ENCODE measurements at places on chromosomes 12 and 14.

GRCh38 chr12:98870504-98870903, 225.4 kb downstream of the APAF1 start:
- DNase-seq: no peak

GRCh38 chr14:71206766-71207371, 299.6 kb downstream of the PCNX1 start:
- DNase-seq: peak; percentile 56

DNA sequence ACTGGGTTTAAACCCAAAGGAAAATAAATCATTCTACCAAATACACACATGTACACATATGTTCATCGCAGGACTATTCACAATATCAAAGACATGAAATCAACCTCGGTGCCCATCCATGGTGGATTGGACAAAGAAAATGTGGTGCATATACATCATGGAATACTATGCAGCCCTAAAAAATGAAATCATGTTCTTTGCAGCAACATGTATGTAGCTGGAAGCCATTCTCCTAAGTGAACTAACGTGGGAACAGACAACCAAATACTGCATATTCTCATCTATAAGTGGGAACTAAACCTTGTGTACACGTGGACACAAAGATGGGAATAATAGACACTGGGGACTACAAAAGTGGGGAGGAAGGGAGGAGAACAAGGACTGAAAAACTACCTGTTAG, 96.6 kb downstream of the LMNTD1 start:
- no peak for DNase-seq

DNA sequence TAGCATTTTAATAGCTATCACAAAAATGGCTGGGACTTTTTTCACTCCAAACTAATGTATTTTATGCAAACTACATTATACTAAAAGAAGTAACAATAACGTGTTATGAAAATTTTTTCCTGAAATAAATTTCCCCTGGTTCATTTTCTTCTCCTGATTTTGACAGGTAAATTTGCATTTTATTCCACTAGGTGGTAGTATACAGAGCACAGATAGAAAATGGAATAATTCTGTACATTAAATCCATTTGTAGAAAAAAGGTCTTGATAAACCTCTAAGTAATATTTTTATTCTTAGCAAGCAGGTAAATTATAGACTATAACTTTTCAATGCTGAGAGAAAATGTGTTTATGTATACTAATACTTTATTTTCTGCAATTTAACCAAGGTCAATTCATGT, 96.5 kb downstream of the BCAT1 start:
- no peak for DNase-seq

DNA sequence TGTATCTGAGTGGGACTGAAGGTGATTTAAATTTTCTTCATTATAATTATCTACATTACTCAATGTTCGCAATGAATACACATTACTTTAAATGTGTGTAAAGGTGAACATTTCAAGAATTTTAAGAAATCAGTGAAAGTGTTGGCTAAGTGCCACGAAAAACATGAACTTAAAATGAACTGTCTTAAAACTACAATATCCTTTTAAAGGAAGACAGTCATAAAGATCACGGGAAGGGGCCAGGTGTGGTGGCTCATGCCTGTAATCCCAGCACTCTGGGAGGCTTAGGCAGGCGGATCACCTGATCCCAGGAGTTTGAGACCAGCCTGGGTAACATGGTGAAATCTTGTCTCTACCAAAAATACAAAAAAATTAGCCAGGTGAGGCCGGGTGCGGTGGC, 11.2 kb downstream of the MOK start:
- DNase-seq: no peak

DNA sequence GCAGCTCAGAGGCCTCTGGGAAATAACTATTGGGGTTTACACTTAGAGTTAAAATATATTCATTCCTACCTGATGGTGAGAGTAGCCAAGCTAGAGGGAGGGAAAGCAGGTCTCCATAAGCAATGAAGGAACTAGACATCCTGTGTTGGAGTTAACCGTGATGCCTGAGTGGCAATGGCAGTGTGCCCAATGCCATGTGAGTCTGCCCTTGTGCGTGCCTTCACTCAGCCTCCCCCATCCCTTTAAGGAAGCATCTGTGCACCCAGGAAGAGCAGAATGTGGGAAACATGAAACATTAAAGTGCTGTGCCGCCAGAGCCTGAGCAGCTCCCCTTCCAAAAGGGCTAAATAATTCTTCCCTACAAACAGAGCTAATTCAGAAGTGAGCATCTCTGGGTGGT, 76.3 kb downstream of the COX16 start:
- DNase-seq: no peak

- no peak for DNase-seq
Measured at GRCh38 chr12:97127061-97127460, 220.0 kb downstream of the NEDD1 start.

DNA sequence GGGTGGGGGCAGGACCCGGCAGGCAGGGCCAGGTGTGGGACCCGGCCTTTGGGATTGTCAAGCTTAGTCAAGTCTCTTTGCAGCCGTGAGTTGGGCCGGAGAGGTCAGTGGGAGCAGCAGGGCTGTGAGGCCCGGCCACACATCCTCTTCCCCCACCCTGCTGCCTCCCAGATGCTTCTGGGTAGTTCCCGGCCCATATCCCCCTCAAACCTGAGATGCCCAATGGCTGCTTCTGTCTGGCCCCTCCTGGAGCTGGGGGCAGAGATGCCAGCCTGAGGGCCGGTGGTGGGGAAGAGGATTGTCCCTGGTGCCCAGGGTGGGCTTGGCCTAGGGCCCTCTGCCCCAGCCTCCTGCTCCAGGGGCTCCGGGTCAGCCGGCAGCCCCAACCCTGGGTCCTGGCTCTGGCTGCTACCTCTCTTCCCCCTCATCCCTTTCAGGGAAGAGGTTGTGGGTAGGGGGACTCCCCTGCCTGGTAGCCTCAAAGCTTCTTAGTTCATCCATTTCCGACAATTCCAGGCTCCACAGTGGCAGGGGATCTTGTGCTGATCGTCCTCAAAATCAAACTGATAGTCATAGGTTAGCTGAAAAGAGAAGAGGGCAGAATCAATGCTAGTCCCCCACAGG, 2.8 kb upstream of the PRKAG1 start:
- no peak for DNase-seq

- no peak for DNase-seq
Measured at GRCh38 chr12:77062846-77063461, 2.4 kb downstream of the E2F7 start.

DNA sequence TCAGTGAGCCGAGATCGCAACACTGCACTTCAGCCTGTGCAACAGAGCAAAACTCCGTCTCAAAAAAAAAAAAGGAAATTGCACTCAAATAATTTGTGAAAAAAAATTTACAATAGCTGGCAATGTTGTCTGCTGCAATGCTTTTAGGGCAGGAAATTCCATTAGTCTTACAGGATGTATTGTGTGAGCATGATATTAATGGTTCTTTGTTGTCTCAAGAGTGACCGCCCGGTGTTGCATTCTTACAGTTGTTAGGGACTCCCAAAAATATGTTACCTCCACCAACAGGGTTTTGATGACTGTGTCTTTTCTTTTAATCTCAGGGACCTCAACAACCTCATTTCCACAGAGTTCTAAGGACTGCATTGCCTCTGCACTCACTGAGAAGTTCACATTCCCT, 44.8 kb downstream of the PZP start:
- no peak for DNase-seq

GRCh38 chr12:117030187-117030900, 68.9 kb downstream of the TESC start:
- no peak for DNase-seq

DNA sequence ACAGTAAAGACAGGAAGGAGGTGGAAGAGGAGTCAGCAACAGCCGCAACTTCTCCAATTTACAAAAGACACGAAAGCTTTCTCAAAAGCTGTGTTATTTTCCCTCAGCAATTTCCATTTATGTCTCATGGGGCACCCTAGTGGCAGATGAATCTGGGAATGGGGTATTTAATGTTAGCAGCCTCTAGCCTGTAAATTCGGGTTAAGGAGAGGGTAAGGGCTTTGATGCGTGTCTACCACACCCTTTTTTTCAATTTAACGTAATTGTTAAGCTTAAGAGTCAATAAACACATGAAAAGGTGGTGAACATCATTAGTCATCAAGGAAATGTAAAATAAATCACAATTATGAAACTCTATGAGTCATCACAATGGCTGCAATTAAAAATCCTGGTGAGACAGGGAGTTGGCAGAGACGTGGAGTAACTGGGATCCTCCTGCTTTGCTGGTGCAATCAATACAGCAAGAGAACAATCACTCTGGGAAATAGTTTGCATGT, 986.4 kb downstream of the AACS start:
- DNase-seq: no peak

DNA sequence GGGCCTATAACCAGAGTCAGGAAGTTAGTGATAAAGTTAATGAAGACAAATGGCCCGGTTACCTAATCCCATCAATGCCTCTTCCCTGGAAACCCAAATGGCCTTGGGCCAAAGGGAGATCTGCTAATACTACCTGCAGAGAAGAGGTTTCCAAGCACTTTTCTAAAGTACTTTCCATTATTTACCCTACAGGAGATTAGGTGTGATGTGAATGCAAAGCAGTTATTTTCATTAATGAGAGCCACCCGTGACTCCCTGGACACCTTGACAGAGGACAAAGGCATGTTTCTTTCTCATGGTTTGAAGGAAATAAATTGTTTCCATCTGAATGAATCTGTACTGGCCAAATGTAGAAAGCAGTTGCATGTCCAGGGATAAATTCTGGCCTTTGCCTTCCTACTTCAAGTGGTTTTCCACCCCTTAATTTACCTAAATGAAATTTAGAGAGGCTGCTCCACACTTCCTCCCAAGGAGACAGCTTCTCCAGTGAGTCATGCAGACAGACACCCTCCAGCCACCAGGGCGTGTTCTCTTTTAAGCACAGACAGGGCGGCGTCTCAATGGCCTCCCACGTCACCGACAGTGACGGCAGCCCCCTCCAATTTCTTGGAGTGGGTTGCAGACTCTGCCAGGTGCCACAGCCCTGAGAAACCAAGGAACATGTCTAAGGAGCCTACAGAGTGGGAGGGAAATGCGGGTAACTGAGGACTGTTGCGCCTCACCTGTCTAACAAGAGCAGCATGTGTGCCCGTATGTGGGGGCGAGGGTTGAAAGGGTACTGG, 43.9 kb upstream of the GNPNAT1 start:
- no peak for DNase-seq

DNA sequence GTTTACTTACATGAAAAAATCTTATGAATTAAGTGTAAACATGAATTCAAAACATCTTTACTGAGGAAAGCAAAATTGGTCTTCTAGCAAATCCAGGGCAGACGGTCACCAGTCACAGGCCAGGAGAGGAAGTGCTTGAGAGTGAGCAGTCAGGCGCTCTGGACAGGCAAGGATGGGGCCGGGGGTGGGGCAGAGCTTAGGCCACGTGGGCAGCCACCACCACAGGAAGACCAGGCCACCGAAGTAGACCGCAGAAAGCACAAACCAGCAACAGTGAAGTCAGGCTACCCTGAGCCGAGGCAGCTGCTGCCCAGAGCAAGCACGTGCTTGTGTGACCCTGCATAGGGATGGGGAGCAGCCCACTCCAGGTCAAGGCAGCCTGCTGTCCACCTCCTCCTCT, 33.5 kb downstream of the SLC6A12 start:
- DNase-seq: no peak

DNA sequence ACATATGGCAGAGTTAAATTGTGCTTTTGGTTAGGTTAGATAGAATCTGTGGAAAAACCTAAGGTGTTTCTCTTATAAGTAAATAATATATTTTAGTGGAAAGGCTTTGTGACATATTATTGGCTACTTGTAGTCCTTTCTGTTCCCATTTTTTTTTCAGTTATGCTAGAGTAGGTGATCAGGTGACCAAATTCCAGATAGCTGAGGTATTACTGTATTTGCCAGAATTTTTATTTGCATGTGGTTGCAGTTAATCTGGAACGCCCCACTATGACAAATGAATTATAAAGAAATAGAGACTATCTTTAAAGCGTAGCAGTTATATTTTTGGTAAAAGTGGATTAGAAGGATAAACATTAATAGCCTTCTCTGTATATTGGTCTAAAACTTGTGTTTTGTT, 52.0 kb downstream of the ARHGAP5 start:
- DNase-seq: no peak
